Stimulated activated CD4-positive, alpha-beta T cell treated with anti-CD3 and anti-CD28 coated beads, Interleukin-1b, Interleukin-23, amount 100 ng/mL, for 1 hour (primary cell): ENCODE measurements at places on chromosomes 5 and 9.

GRCh38 chr5:113205323-113205722 lies 228.7 kb downstream of the DCP2 start:
- no peak for DNase-seq

DNA sequence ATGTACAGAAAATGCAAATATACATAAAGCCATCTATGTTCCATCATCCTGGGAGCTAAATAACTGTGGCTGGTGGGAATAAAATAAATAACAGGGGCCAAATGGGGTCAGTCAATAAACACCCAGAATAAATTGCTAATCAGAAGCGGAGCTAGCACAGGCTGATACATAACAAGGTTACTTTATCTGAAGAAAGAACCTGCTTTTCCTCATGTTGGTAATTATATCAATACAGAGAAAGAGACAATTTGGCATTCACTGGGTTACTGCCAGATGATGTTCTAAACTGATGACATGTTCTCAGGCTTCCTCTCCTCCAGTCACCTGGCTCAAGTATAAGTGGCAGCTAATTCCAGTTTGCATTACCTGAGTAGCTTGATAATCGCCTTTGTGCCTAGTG lies 144.9 kb upstream of the CD180 start:
- no peak for DNase-seq

DNA sequence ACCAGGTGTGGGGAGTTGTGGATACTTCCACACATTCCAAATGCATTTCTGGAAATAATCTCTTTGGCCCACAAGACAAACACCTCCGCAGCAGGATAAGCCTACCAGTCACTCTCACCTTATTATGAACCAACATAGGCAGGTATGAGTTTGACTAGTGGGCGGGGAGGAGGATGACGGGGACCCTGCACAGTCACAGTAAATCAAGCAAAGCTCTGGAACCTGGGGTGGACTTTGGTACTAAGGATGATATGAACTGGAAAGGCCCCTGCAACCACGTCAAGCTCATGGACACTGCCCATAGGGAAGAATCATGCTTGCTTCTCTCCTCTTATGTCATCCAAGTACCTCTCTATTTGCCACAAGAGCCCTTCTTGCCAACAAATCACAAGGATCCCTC lies 259.4 kb downstream of the HSPA4 start:
- DNase-seq: no peak

DNA sequence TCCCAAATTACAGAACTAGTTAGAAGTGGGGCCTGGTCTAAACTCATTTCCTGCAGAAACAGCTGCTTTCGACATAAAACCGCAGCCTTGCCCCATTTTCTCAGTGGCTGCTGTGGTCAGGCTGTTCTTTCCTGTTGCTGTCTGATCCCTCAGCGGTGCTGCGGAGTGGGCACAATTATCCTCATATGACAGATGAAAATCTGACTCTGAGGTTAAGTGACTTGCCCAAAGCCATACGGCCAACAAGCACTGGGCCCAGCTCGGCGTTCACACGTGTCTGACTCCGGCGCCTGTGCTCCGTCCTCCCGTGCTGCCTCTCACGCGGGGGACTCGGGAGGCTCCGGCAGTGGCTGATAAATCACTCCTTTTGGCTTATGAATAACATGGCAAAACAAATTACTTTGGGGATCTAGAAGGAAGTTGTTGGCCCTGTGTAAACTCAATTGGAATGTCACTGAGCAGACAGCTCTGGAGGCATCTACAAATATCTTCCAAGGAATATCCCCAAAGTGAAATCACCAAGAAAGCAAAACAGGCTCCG lies 142.6 kb upstream of the LMX1B start:
- DNase-seq: peak; percentile 44

GRCh38 chr5:176863041-176863764 lies 35.9 kb downstream of the HK3 start:
- no peak for DNase-seq

- no peak for DNase-seq
Measured at GRCh38 chr9:35728041-35728971, 3.7 kb downstream of the TLN1 start.

DNA sequence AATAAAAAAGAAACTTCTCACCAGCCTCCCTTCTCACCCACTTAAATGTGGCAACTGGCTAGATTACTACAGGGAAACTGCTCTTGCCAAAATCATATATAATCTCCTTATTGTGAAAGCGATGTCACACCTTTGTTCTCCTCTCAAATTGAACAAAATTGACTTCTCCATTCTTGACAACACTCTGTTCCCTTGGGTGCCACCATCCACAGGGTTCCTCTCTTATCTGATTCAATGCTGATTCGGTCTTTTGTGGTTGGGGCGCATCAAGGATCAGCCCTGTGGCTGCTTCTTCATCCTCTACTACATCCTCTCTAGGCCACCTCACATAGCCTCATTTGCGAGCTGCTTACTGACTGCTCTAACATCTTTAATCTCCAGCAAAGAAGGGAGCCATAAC lies 86.1 kb downstream of the EDIL3 start:
- no peak for DNase-seq

GRCh38 chr9:100589582-100589981 lies 11.7 kb downstream of the CAVIN4 start:
- DNase-seq: no peak

DNA sequence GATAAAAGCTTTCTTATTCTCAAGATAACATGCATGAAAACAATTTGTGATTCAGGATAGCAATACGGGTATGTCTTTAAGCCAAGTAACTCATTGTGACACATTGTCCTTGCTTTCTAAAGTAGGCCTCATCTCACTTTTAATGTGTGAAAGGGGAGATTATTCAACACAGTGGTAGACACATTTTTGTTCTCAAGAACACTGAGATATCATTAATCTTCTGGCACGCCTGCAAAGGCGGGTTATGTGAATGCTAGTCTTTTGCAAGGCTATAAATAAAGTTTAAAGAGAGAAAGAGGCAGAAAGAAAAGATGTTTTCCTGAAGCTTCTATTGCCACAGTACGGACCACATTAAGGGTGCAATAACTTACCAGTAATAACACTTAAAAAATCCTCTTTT lies 181.8 kb upstream of the MEF2C start:
- DNase-seq: no peak

- no peak for DNase-seq
Measured at GRCh38 chr5:149543361-149544027, 7.7 kb downstream of the CSNK1A1 start.

DNA sequence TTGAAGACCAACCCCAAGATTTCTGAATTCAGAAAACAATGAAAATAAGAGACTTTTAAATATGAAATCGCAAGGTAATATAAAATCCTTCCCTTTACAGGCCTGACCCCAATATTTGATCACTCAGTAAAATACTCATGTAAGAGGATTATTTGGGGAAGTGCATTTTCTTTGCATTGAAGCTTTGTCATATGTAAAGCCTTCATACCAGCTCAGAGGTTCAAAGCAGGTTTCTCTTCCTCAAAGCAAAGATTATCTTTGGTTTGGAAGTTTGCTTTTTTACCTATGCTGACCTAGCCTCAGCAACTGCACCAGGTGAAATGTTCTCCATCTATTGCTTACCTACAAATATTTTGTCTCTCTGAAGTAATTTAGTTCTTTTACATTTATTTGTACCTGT lies 106.5 kb upstream of the PARP8 start:
- no peak for DNase-seq

- no peak for DNase-seq
Measured at GRCh38 chr9:18056993-18057369, 417.0 kb upstream of the ADAMTSL1 start.

- DNase-seq: no peak
Measured at GRCh38 chr5:6393596-6394194, 15.3 kb upstream of the MED10 start.

GRCh38 chr9:122059955-122060324 lies 33.2 kb downstream of the TTLL11 start:
- DNase-seq: no peak

GRCh38 chr9:72661401-72662135 lies 140.2 kb downstream of the TMC1 start:
- no peak for DNase-seq

GRCh38 chr9:126956917-126957686 lies 42.5 kb downstream of the RALGPS1 start:
- DNase-seq: no peak

DNA sequence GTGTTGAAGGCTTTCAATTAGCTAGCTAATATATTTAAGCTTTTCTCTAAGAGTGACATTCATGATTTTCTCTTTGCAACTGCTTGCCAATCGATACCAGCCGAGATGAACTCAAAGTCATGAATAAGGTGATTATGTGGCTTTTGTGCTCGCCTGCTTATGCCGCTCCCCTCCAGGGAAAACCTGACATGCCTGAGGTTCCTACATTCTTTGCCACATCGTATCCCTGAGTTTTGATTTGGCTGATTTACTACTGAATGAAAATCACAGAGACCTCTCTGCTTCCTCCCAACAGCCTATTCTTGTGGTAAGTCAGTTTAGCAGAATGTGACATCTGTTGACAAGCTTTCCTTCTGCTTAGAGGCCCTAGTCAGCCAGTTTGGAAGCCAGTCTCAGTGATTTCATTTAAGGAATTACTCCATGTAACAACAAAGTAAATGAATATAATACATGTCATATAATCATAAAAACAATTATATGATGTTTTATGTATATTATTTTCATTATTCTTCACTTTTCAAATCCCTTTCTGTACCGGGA lies 513.4 kb downstream of the CSNK1G3 start:
- DNase-seq: no peak
